ENCODE measurements at places on chromosomes 3 and 15.
A peak's percentile ranks its signal among the peaks of the same experiment; 100 is the strongest.

GRCh38 chr15:42504631-42505030, 9.2 kb downstream of the SNAP23 start:
- DNase-seq, result no peak

- no peak for DNase-seq
Observed at GRCh38 chr3:184666442-184666841, 45.4 kb downstream of the MAGEF1 start.

DNA sequence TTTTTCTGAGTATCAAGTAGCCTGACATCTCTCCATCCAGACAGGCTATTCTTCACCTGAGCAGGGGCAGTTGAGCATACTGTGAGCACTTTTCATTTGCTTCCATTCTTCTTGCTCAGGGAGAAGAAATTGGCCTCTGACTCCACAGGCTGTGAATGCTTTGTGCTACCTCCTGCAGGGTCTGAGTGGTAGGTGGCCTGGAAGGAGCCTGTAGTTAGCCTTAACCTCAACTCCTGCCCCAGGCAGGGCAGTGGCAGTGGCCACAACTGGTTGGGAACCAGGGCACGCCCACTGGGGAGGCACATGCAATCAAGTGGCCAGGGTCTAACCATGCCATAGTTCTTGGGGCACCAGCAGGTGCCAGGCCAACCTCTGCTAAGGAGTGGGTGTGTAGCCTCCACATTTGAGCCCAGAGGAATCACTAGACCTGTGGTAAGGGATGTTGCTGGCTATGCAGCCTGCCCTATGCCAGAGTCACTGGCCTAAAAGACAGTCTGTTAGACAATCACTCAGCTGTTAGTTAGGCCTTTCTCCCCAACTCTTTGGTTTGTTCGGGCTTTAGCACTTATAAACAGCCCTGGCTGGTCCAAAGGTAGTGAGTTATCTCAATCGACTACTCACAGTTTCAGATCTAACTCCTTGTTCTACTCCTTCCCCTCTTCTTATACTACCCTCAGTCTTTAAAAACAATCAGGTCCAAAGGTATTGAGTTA, 7.4 kb downstream of the C3orf62 start:
- no peak for DNase-seq

DNA sequence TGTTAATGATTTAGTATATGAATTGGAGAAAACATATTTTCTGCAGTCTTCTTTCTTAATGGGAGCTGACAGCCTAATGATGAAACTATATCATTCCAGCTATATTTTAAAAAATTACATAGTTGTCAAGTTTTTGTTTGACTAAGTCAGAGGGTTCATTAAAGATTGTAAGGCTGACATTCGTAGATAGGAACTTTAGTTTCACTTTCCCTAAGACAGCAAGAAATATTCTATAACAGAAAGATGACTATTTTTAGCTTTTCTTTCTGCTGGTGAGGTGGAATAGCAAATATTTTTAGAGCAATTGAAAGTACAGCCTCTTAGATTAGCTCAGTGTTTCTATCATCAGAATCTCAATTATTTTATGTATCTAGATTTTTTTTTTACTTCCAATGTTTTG, 60.2 kb downstream of the PIAS1 start:
- DNase-seq, result peak; percentile 33

Data from EL (cell line).